ENCODE measurements at places on chromosomes 2 and 18.
A peak's percentile ranks its signal among the peaks of the same experiment; 100 is the strongest.

GRCh38 chr2:217471319-217471718 lies 531.5 kb downstream of the TNS1 start:
- no peak for DNase-seq

DNA sequence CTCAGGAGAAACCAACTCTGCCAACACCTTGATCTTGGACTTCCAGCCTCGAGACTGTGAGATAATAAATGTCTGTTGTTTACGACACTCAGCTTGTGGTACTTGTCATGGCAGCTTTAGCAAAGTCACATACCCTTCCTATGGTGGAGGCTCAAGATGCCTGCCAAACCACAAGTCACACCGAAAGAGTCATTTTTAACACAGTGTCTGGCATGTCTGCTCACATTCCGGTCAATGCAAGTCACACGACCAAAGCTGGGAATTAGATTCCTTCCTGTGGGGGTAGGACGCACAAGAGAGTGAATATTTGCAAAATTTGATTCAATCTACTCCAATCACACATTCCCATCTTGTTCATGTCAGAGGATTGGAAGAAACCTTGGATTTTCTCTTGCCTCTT lies 24.6 kb downstream of the KCNE4 start:
- DNase-seq = no peak

DNA sequence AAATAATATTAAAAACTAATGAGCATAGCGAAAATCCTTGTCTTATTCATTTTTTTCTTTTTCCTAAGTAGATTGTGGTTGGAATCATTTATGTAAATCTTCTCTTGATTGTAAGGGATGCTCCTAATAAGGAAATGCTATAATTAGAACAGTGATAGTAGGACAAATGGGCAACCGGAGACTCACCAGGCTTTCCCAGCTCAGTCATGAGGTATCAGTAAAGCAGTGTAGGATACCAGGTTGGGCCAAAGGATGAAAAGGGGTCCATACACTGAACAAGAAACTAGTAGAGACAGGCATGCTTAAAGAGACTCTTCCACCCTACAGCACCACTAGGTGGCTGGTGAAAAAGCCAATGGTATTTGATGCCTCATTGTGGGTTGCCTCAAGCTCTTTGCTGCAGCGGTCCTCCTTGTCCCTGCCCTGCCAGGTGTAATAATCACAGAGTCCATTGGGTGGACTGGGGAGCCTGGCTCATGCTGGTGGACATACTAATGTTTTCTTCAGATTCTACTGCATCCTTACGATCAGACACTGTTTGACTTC lies 71.4 kb upstream of the FAM98A start:
- no peak for DNase-seq

- no peak for DNase-seq
These were observed 1.9 kb upstream of the NABP1 start for GRCh38 chr2:191675807-191676721.

DNA sequence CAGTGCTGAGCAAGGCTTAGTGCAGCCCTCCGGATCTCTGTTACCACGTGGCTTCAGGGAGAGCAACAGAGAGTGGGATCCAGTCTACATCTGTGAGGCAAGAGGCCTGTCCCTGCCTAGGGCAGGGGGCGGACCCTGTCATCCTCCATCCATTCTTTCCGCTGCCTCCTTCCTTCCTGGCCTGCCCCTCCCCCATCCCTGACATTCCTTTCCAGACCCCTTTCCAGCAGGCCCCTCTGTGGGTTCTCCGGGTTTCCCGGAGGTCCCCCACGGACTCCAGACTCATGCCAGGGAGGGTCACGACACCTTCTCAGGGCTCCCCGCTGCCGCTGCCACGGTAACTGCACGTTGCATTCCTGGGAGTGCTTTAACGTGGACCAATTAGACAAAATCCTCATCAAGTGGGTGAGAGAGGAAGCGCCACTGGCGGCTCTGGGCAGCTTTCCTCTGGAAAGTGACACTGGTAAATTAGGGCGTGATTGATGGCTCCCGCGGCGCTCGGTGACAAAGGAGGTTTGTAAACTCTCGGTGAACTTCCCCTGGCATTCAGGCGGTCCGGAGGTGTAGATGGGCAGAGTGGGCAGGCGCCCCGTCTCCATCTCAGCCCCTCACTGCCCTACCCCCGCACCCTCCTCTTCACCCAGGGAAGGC lies 11.4 kb downstream of the ATOH8 start:
- no peak for DNase-seq

DNA sequence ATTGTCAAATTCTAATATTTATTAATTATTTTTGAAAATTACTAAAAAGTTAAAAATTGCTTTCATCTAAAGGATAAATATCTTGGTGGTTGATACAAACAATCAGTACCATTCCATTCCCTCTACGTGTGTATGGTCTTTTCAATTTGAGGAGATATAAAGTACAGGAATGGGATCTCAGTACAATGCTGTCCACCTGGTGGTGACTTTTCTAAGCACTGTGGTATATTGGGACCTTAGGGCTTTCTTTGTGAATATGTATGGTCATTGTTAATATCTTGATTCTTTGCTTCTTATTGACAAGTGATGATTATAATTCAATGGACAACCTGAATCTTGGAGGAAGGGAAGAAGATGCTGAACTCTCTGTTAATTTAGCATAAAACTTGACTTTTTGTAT lies 83.1 kb downstream of the NBEAL1 start:
- DNase-seq = no peak

DNA sequence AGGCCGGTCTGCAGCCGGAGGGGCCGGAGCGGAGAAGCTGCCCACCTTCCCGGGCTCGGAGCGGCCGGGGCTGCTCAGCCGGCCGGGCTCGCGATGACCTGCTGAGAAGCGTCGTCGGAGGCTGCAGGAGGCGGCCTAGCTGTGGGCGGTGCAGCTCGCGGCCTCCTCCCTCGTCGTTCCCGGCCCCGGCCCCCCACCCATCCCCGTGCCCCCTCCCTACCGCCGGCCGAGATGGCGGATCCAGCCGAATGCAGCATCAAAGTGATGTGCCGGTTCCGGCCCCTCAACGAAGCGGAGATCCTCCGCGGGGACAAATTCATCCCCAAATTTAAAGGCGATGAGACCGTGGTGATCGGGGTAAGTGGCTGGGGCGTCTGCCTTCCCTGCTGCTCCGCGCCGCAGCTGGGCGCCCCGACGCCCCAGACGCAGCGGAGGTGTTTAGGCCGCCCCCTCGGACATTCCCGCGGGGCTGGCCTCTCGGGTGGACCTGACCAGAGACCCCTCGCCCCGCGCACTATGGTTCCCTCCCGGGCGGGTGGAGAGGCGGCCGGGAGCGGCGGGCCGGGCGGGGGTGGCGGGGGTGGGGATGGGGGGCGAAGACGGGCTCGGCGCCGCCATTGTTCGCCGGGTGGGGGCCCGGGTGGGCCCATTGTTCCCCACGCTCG lies 492 bp downstream of the KIF5C start:
- DNase-seq = no peak

DNA sequence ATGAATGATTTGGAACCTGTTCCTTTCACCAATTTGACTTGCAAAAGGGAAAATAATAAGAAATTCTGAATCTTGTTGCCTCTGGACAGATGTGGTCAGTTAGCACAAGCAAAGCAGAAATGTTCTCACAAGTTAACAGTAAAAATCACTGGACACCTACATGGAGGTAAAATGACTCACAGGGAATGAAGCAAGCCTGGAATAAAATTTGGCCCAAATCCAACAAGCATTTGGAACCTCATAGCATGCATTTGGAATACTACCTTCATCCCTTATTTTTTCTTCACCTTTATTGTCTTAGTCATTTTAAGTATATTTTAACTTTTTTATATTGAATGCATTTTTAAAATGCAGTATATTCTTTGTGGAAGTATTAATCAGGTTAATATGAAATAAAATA lies 602.9 kb downstream of the ARHGAP15 start:
- DNase-seq = no peak

DNA sequence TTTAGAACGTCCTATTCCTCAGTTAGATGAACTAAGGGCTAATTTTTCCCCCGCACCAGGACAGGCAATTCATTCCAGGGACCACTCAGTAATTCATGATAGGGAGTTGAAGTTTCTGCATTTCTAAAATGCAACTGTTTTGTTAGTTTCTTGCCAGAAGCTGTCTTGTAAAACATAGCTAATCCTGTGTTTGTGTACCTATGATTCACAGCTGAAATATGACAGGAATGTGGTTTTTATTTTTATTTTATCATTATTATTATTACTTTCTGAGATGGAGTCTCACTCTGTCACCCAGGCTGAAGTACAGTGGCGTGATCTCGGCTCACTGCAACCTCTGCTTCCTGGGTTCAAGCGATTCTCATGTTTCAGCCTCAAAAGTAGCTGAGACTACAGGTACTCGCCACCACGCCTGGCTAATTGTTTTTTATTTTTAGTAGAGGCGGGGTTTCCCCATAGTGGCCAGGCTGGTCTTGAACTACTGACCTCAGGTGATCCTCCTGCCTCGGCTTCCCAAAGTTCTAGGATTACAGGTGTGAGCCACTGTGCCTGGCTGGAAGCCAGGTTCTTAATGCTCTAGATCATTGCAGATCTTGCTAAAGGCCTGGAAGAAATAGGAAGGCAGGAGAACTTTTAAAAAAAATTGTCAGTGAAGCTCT lies 154.8 kb upstream of the FHL2 start:
- no peak for DNase-seq

DNA sequence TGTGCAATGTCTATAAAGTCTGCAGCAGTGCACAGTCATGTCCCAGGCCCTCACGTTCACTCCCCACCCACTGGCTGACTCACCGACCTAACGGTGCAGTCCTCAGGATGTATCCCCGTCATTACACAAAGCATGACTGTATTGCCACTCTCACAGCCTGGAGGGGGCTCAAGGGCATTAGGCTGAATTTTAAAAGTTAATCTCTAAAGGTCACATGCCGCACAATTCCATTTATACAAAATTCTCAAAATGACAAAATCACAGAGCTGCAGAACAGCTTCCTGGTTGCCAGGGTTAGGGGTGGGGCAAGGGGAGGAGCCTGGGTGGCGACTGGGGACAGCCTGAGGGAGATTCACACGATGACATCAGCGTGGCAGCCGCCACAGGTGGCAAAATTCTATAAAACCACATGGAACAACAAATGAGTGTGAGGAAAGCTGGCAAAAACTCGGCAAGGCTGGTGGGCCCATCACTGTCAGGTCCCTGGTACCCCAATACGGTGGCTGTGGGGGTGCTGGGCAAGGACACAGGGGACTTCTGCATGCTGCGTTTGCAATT lies 97.6 kb downstream of the NDUFA10 start:
- DNase-seq = peak; percentile 33

DNA sequence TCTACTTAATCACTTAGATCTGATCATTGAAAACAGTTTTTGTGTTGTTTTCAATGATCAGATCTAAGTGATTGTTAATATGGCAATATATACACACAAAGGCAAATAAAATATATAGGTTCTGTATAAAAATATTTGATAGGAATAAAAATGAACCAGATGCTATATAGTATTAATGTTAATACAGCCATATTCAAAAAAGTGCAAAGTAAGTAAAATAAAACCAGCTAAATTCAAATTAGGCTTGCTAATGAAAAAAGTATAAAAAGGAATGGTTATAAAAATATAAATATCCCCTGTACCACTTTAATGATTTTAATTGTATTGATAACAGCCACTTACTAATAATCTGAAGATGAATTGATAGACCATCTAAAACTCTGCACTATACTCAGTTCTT lies 38.4 kb downstream of the VPS54 start:
- no peak for DNase-seq

DNA sequence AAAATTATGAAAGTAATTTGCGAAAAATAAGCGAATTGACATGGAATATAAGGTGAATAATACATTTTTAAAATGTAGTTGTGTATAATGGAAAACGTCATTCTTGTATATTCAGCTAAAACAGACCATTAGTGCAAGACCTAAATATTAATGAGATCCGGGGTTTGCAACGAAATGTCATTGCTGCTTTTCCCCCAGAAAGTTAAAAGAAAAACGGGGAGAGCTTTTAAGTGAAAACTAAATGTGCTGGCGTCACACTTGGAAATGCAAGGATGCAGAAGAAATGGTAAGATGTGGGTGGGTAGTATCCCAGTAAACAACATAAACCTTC lies 491 bp upstream of the SGO2 start:
- DNase-seq = no peak

GRCh38 chr2:102768892-102769291 lies 7.1 kb downstream of the TMEM182 start:
- no peak for DNase-seq

DNA sequence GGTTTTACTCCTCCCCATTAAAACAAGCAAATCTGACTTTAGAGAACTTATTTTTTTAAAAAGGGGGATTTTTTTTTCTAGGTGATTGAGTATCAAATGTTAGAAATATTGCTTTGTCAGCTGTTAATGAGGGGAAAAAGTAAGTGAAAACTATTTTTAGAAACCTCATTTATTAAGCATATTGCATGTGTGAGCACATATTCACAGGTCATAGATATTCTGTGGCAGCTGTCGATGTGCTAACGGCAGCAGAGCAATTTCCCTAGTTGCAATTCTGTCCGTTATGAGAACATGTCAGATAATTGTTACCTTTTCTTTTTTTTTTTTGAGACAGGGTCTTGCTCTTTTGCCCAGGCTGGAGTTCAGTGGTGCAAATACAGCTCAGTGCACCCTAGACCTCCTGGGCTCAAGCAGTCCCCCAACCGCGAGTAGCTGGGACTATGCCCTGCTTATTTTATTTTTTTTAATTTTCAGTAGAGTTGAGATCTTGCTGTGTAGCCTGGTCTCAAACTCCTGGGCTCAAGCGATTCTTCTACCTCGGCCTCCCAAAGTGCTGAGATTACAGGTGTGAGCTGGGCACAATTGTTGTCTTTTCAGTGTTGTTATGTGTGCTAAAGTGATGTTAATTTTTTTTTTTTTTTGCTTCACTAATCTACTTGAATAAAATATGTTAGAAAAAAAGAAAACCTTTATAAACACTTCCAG lies 69.8 kb downstream of the MTA3 start:
- no peak for DNase-seq

GRCh38 chr2:167953776-167954175 lies 293.6 kb downstream of the STK39 start:
- no peak for DNase-seq

DNA sequence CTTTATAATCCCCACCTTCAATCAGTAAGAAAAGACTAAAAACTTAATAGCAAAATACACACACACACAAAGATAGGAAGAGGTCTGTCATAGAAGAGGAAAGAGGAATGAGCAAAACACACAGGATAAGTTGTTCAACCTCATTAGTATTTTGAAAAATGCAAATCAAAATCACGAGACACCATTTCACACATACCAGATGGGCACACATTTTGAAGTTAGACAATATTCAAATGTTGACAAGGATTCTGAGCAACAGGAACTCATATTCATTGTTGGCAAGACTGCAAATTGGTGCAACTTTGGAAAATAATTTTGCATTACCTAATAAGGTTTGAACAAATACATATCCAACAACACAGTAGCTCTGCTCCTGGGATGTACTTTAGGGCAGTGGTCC lies 127.6 kb downstream of the RAB3GAP1 start:
- DNase-seq = no peak

Data from activated CD8-positive, alpha-beta memory T cell treated with anti-CD3 and anti-CD28 coated beads for 1 hour (primary cell).